Subcutaneous preadipocyte (primary cell): ENCODE measurements at places on chromosomes 11 and 22. TPM values are rescaled to one million over a fixed set of nuclear protein-coding genes. Genes with fewer than 3 reads are reported as not detected.

CBX7 gene
- total RNA-seq, result 2.6 and 3.7 TPM in 2 replicates

RASL10A gene
- not detected in 2 replicates for total RNA-seq

NDUFA6 gene
- 36.6 and 37.1 TPM in 2 replicates for total RNA-seq

C11orf97 gene
- not detected in 2 replicates for total RNA-seq

KCNJ1 gene
- total RNA-seq, result not detected in 2 replicates

CRYBB2 gene
- not detected in 2 replicates for total RNA-seq

PRR33 gene
- total RNA-seq, result not detected in 2 replicates
